AG04449 (cell line): ENCODE measurements at places on chromosomes 4 and X.
A peak's percentile ranks its signal among the peaks of the same experiment; 100 is the strongest.

- no peak for DNase-seq
Measured at GRCh38 chrX:48493890-48494364, 14.9 kb upstream of the PORCN start.

- DNase-seq: no peak
Measured at GRCh38 chr4:56652196-56652595, 28.9 kb downstream of the HOPX start.

- no peak for DNase-seq
Measured at GRCh38 chr4:111499291-111499690, 646.0 kb upstream of the FAM241A start.

DNA sequence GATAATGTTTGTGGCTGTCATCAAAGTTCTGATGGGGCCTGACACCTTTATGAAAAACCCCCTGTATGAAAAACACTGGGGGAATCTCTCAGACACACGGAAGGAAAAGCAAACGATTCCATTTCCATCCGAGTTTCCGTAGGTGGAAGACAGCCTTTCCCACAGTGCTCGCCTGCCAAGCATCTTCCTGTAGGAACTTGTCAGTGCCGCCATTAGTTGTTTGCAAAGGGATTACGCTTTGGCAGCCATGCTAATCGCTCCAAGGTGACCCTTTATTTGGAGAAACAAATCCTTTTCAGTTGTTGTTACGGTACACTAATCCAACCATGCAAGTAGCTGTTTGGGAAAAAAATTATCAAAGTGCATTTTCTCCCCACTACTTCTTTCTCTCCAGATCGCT, 44.4 kb upstream of the STOX2 start:
- no peak for DNase-seq

GRCh38 chr4:11189756-11190155, 238.9 kb downstream of the HS3ST1 start:
- no peak for DNase-seq

- no peak for DNase-seq
Measured at GRCh38 chrX:42269186-42269585, 345.8 kb upstream of the CASK start.

DNA sequence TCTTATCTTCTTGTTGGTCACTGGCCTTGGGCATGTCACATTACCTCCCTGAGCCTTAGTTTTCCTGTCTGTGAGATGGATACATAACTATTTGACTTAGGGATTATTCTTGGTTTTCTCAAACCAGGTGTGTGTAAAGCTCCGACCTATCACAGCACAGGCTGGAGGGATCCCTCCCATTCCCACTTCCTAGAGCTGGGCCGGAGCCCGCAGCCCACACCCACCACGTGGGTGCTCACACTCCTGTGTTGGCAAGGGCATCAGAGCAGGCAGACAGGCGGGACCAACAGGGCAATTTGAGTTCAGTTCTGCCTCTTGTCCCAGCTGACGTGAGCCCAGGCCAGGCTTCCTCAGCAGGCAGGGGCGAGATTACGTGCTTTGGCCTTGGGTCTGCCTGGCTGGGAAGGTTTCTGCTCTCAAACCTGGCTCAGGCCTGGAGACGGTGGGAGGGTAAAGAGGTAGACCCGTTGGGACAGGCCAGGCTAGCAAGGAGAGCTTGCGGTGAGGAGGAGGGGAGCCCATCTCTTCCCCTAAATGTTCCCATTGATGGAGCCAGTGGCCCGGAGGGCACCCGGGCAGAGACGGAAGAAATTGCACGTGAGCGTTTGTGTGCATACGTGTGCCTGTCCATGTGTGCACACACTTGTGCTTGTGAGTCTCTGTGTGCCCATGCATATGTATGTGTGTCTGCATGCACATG, 734 bp upstream of the SH3TC1 start:
- no peak for DNase-seq

DNA sequence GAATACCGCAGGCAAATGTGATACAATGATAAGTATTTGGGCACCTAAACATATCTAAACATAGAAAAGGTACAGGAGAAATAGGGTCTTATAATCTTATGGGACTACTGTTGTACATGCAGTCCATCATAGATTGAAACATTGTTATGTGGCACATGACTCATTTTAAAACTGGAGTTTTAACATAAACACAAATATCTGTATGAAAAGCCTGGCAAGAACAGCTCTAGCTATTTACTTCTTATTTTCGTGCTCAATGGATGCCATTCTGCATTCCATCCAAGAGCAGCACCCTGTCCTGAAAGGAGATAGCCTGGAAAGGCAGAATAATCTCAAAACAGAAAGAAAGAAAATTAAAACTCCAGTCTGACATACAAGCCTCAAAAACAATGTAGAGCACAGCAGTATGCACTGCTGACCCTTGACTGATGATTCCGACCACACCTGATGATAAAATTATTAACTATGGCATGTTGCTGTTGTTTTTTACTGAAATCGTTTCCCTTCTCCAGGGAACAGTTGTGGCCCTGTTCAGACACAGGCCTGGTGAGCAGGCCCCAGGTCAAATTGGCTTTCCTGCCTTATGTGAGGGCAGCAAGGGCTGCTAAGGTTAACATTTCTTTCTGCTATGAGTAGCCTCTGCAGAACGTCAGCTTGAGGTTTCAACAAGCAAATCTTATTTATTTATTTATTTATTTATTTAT, 152.7 kb downstream of the APBB2 start:
- DNase-seq: no peak

GRCh38 chr4:47432749-47433148, 30.8 kb downstream of the COMMD8 start:
- no peak for DNase-seq

DNA sequence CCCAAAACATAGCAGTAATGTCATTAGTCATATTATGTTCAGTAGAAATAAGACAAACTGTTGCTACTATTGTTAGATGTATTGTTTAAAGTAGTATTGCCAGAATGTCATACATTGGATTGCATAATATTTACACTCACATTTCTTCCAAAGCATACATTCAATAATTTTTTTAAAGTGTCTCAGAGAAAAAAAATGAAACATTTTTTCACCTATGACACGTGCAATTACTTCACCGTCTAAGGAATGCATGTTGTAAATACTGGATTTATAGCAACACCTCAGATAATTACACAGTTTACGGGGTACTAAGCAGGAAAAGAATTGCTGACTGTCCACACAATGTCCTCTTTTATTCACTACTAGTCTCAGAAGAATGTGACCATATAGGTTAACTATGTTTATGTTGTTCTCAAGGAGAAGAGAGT, 162.1 kb downstream of the PCDH18 start:
- DNase-seq: peak; percentile 42

GRCh38 chrX:12868747-12869146, 1.9 kb downstream of the TLR7 start:
- DNase-seq: no peak

GRCh38 chr4:42767669-42768068, 110.8 kb upstream of the ATP8A1 start:
- no peak for DNase-seq

- DNase-seq: no peak
Measured at GRCh38 chr4:161816958-161817357, 346.8 kb downstream of the FSTL5 start.

DNA sequence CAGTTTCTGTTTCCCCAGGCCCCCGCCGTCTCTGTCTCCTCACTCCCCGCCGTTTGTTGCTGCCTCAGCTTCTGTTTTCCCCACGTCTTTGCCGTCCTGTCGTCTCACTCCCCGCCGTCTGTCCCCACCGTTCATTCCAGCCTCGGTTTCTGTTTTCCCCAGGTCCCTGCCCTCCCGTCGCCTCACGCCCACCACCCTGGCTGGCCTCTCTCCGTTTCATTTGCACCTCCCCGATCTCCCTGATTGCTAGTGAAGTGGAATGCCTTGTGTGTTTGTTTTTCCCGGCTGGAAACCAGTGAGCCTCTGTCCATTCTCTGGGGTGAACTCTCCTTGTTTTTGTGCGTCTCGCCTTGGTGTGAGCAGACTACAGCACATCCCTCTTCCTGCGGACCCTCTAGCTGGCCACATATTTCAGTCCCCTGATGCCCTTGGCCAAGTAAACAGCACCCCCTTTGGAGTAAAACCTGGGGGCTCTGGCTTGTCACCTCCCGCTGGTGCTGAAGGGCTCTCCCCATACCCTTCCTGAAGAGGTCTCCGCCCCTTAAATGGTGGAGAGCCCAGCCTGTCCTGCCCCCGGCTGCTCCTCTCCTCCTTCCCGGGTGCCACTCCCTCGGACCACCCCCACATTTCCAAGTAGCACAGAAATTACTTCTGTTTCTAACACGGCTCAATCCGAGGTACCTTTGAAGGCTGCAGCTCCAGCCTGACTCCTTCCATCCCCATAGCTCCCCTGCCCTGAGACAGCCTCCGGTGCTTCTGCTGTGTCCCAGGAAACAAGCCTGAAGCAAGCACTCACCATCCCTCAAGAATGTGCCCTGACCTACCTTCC, 13.2 kb downstream of the TMEM175 start:
- no peak for DNase-seq

- DNase-seq: no peak
Measured at GRCh38 chr4:53113431-53114225, 251.5 kb downstream of the RASL11B start.

- DNase-seq: no peak
Measured at GRCh38 chr4:114615435-114615834, 16.8 kb downstream of the UGT8 start.

DNA sequence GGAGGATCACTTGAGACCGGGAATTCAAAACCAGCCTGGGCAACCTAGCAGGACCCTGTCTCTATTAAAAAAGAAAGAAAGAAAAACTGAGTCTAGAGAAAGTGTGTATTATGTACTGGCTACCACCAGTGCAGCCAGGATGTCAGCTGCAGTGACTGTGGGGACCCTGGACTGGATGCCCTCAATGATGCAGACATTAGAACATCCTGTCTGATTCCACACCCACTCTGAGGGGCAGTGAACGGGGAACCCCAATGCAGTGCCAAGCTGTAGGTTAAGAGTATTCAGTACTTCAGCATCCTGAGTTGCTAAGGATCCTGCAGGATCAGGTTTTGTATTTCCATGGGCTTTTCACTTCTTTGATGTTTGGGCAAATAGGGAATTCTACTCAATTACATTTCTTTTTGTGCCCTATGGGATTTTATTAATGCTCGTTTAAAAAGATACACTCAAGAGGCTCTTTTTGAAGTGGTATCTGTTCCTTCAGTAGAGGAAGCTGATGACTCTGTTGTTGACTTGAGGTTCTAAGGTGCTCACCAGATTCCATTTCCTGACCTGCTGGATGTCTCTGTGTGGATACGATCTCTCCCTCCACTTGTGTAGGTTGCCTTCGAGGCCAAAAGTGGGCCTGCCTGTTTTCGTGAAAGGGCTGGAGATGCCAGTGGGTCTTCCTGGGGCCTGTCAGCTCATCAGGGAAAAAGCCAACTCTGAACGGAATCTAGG, 85.9 kb upstream of the CLCN4 start:
- DNase-seq: no peak

DNA sequence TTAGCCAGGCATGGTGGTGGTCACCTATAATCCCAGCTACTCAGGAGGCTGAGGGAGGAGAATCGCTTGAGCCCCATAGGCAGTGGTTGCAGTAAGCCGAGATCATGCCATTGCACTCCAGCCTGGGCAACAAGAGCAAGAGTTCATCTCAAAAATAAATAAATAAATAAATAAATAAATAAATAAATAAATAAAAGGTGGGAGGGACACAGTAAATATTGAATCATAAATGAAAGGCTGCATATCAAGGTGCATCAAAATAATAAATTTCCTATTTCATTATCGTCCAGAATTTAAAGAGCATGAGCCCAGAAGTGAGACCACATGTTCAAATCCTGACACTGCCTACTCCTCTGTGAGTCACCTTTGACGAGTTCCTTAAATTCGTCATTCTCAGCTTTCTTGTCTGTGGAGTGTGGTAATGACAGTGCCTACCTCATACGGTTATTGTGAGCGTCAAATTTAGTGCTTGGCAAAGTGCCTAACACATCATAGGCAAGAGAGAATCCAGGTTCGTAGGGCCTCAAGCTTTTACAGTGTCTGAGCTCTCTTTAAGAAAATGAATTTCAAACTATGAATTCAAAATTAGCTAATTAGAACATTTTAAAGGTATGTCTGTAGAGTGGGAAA, 49.9 kb downstream of the IL15 start:
- DNase-seq: no peak
